ENCODE measurements at places on chromosomes 3 and 15. TPM values are rescaled to one million over a fixed set of nuclear protein-coding genes. Genes with fewer than 3 reads are reported as not detected.

DNA sequence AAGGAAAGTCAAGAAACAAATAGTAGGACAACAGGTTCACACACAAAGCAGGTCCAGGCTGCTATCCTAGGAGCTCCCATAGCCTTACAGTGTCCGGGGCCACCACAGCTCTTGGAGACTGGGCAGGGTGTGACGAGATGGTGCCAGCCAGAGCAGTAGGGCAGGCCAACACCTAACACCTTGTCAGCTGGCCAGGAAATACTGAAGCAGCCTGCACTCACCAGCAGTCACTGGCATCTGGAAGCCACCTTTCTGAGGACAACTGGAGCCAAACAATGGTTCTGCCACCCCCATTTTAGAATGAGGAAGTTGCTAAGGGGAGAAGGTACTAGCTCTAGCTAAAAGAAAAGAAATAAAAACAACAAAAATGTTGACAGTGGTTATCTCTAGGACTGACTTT lies 47.2 kb downstream of the CCDC12 start:
- no peak for DNase-seq

SEMA5B gene
- total RNA-seq = not detected

DNA sequence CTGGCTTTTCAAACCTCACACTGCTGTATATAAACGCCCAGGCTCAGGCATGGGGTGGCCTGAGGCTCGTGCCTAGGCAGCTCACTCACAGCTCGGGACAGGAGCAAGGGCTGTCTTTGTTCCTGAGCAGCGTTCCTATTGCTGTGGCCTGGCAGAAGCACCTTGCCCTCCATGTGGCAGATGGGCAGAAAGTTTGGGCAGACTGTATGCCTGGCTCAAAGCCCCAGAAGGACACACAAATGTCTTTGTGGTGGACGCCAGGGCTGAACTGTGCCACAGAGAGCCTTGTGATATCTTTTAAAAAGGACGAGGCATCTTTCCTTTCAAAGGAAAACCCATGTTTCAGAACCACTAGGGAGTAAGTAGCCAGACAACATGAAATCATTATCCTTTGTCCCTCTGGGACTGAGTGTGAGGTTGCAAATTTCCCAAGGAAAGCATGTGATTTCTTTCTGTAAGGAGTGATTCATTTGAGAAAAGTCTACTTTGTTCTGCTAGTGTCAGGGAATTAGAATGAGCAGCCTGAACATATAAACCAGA lies 29.3 kb upstream of the UBE2E1 start:
- no peak for DNase-seq

DNA sequence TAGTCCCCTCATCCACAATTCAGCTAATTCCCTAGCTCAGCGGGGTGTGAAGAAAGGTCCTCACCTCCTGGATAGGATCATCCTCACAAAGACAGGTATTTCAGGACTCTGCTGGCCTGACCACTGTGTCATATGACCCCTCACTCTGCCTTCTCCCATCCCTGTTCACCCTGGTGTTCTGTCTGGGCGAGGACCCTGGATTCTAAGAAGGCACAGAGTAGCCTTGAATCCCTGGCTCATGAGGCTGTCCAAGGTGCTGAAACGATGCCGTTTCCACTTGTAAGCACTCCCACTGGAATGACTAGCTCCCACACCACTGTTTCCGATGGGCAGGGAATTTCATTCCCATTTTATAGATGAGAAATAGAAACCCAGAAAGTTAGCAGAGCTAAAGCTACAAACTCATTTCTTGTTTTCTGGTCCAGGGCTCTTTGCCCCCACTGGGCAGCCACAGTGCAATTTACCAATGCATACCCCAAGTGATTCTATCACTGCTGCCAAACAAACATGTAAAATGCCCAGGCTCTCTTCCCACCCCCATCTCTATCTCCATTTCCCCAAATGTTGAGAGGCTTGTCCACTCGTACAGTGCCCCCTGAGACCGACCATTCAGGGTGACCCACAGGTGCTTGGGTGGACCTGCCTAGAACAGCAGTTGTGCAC lies 83.2 kb downstream of the RAB11A start:
- peak; percentile 29 for DNase-seq

LHFPL4 gene
- not detected for total RNA-seq

BLOC1S6 gene
- total RNA-seq = 43.3 TPM

UBAP1L gene
- total RNA-seq = 3.3 TPM

GRCh38 chr3:112136959-112137693 lies 4.1 kb upstream of the GCSAM start:
- DNase-seq = peak; percentile 65

CCR9 gene
- total RNA-seq = 0.20 TPM

GRCh38 chr15:72195101-72195511 lies 2.5 kb downstream of the GRAMD2A start:
- no peak for DNase-seq

GRCh38 chr3:48855681-48856447 lies 8.2 kb upstream of the PRKAR2A start:
- no peak for DNase-seq

GRCh38 chr3:12175844-12176453 lies 17.2 kb upstream of the TIMP4 start:
- peak; percentile 68 for DNase-seq

CPNE9 gene
- not detected for total RNA-seq

DNA sequence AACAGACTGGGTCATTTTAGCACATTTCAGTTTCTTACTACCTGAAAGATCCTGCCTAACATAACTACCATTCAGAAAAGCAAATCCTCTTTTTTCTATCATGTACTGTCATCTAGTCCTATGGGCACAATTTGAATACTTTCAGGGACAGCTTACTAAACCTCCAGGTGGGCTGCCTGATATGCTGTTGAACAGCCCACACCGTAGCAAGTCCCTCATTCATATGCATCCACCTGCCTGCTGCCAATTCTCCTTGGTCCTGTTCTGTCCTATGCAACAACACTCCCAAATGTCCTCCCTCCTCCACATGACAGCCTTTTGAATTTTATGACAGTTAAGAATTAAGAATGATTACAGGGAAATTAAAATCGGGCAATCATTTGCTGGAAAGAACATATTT lies 137.9 kb downstream of the KCNAB1 start:
- DNase-seq = no peak

STARD9 gene
- 6.4 TPM for total RNA-seq

AGBL1 gene
- total RNA-seq = not detected

CMTM7 gene
- 37.2 TPM for total RNA-seq

- DNase-seq = peak; percentile 84
Observed at GRCh38 chr3:44712455-44713075, at the start of gene ZNF502. TSS of gene ZNF502 (plus strand) at chr3:44712660. CDS start at chr3:44720262, 7,602 bp downstream.

DNA sequence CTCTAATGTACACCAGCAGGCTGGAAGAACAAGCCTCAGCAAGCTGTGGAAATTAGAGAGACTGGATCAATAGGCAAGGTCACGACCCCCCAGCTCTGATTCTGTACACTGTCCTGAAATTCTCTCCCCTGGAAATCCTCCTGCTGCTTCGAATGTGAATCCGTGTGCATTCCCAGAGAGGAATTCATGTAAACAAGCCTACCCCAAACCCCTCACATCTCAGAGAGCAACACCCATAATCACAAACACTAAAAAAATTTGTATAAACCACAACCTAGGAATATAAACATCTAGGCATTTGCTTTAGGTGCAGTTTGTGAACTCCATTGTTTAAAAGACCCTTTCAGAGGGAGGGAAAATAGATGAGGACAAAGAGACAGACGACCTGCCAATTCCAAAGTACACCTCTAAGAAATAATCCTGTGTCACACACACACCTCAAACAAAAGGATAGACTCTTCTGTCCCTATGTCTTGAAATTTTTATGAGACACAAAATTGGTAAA lies 325.2 kb downstream of the WDR72 start:
- DNase-seq = no peak

CD96 gene
- 147 TPM for total RNA-seq

- no peak for DNase-seq
Observed at GRCh38 chr3:15122398-15122797, 23.4 kb upstream of the RBSN start.

DNA sequence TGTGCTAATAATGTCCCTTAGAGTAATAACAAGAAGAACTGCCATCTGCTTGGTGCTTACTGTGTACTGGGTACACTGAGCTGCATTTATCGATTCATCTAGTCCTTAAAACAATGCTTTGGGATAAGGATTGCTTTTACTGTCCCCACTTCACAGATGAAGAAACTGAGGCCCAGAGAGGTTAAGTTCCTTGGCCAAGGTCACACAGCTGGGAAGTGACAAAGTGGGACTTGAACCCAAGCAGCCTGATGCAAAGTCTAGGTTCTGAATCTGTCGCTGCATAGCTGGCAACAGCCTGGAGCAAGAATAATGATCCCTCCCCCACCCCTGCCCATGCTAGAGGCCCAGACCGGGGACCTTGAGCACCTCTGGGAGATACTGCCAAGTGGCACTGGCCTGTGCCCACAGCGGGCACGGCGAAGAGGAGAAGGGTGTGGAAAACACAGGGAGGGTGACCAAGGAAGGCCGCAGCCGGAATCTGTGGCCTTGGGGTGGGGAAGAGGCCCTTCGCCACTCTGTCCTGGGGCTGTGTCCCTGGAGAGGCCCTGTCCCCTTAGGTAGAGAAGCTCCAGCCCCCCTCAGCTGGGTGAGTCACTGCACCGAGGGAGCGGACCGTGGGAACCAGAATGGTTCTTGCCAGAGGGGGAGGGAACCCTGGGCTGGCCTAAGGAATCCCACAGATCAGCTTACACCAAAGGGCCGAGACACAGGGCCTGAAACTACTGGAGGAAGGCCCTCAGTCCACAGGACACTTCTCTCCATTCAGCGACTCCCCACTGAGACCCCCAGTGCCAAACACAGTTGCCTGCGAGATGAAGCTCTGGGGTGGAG lies 3.5 kb downstream of the PLXND1 start:
- no peak for DNase-seq

- DNase-seq = no peak
Observed at GRCh38 chr15:33278816-33279612, 31.8 kb upstream of the RYR3 start.

DNA sequence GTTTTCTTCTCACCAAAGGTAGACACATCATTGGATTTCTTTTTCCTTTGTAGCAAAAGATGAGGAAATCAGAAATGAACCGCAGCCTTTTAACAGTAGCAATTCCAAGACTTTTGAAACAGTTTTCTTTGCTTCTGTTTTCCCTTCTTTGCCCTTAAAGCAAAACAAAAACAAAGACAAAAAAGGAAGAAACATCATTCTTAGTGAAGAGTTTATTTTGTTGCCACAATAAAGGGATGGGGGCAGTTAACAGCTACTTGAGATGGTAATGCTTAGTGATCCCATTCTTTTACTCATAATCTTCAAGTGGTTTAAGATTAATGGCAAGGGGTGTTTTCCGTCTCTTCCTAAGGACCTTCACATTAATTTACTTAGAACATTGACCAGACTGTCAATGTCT lies 218.8 kb downstream of the MEIS2 start:
- DNase-seq = no peak

DNA sequence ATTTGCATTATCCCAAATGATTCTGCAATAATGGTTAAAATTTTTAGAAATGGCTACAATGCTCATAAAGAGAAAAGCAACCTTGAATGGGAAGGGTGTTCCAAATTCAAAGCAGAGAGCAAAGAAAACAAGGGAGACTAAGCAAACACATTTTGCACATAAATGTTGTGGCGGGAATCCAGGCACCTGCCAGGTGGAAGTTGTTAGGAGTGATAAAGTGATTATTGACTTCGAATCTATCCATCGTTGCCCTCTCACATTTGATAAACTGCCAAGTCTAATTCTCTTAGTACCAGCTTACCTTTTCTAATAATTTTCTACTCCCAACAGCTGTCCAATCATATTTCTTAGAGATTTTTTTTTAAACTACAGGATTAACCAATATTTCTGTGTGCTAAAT lies 244.5 kb downstream of the CACNA2D3 start:
- no peak for DNase-seq

GRCh38 chr3:150970665-150971324 lies 1.7 kb downstream of the CLRN1 start:
- no peak for DNase-seq

- DNase-seq = no peak
Observed at GRCh38 chr3:18864933-18865731, 283.2 kb upstream of the KCNH8 start.

KBTBD13 gene
- total RNA-seq = not detected

PYGO1 gene
- not detected for total RNA-seq

- peak; percentile 34 for DNase-seq
Observed at GRCh38 chr15:19987389-19988048, 554.1 kb downstream of the GOLGA6L6 start.

KIF15 gene
- 41.9 TPM for total RNA-seq

DNA sequence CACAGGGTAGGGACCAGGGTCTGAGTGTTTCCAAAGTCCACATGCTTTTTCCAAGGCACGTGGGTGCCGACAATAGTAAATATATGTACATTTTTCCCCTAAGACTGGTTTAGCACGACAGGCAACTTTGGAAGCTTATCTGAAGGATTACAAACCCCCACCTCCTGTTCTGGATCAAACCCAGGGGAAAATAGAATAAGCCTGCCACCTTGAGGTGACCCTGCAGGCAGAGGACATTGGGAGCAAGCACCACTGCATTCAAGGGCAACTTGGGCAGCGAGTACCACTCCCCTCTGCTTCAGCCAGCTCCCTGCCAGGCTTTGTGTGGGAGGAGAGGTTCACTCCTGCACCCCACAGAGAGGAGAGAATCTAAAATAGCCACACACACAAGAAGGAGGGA lies 44.8 kb downstream of the KBTBD12 start:
- DNase-seq = no peak

DNA sequence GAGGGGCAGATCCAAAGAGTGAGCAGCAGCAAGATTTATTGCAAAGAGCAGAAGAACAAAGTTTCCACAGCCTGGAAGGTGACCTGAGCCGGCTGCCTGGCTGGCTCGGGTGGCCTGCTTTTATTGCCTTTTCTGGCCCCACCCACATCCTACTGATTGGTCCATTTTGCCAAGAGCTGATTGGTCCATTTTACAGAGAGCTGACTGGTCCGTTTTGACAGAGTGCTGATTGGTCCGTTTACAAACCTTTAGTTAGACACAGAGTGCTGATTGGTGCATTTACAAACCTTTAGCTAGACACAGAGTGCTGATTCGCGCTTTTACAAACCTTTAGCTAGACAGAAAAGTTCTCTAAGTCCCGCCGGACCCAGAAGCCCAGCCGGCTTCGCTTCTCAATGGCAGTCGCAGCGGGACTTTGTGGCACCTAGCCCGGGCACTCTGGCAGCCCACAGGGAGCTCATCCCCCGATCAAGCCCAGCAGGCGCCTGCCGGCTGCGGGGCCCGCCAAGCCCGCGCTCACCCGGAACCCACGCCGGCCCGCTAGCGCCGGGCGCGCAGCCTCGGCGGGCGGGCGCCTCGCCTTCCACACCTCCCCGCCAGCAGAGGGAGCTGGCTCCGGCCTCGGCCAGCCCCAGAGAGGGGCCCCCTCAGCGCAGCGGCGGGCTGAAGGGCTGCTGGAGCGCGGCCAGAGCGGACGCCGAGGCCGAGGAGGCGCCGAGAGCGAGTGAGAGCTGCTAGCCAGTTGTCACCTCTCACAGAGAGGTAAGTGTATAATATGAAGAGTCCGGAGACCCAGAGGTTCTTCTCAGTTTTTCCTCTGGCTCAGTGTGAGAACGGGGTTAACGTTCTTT lies 339.2 kb downstream of the CHL1 start:
- no peak for DNase-seq

ZNF662 gene
- total RNA-seq = 2.1 TPM

CLDN1 gene
- 0.58 TPM for total RNA-seq

- DNase-seq = no peak
Observed at GRCh38 chr3:192710366-192710765, 17.0 kb downstream of the FGF12 start.

MYO5A gene
- 22.6 TPM for total RNA-seq

RAD54L2 gene
- 24.1 TPM for total RNA-seq

- no peak for DNase-seq
Observed at GRCh38 chr15:77235566-77235965, 164.7 kb upstream of the TSPAN3 start.

GRCh38 chr3:39941931-39942330 lies 132.5 kb downstream of the MYRIP start:
- no peak for DNase-seq

- no peak for DNase-seq
Observed at GRCh38 chr15:46137443-46137842, 502.6 kb downstream of the SQOR start.

GP5 gene
- total RNA-seq = 0.83 TPM

Measured in activated CD8-positive, alpha-beta T cell treated with anti-CD3 and anti-CD28 coated beads for 36 hours (primary cell).